ENCODE measurements at places on chromosomes 7 and 10. TPM values are rescaled to one million over a fixed set of nuclear protein-coding genes. Genes with fewer than 3 reads are reported as not detected.
A peak's percentile ranks its signal among the peaks of the same experiment; 100 is the strongest.

The KIF11 gene
- 12.5 TPM for polyA plus RNA-seq

- H3K4me1 ChIP-seq, result peaks cover 4% of the 10 kb centered on the region
- no peaks in the 10 kb centered on the region for H3K27me3 ChIP-seq
- DNase-seq, result no peak
- H3K36me3 ChIP-seq, result peaks cover 11% of the 10 kb centered on the region
- H3K4me3 ChIP-seq, result peak overlapping the region; percentile 75
- peak overlapping the region; percentile 93 for H3K27ac ChIP-seq
Observed at GRCh38 chr10:93701866-93702209, 554 bp downstream of the FRA10AC1 start.

DNA sequence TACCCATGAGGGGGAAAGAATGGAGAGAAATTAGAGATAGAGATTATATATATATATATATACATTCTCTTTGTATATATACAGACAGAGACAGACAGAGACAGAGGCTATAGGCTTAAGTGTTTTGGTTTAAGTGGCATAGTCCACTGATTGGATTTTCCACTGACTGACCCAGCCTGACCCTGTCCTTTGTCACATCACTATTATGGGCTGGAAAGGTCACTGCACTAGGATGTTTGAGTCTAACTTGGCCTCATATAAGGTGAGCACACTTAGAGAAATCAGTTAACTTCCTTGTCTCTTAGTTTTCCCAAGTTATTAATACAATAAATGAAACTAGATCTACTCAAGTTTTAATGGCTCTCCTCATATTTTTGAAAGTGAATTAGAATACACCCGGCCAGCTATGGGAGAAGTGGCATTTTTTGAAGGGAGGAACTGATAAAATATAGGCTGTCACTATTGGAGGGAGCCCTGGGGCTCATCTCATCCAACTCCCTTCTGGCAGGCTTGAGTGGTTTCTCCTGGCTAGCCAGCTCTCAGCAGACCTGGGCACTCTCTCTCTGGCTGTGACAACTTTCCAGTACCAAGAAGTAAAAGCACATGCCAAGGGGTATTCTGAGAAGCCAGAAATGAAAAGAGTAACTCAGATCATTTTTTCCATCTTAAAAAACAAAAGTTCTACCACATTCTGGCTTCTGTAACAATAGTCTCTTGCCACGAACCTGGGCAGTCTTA, 455.6 kb upstream of the ANKRD30A start:
- no peaks in the 10 kb centered on the region for H3K36me3 ChIP-seq
- no peaks in the 10 kb centered on the region for H3K27me3 ChIP-seq
- H3K4me1 ChIP-seq, result no peaks in the 10 kb centered on the region
- no peak overlapping the region for H3K27ac ChIP-seq
- no peak overlapping the region for H3K4me3 ChIP-seq

DNA sequence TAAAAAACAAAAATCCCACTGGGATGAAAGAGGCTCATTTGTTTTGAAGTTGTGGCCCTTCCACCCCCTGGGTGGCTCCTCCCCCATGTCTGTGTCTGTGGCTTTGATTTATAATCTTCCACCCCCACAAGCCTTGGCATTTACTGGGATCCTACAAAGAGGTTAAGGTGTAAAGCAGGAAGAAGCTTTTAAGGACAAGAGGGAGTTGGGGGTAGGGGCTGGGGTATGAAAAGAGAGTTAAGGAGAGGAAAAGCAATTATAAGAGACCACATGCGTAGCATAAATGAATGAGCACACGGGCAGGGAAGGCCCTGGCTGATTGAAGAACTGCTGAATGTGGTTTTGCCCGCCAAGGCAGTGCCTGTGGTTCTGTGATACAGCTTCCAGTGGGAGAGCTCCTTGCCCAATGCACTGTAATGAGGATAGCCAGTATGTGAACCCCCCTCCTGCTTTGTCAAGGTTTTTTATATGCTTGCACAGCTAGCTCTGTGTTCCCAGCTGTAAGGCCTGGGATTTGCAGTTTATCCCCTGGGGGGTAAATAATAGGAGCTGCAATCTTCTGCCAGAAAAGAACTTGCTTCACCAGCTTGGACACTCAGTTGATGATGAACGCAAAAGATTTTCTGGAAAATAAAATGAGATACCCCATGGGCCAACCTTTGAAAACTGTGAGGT, 34.7 kb upstream of the KMT2E start:
- DNase-seq, result no peak
- H3K36me3 ChIP-seq, result no peaks in the 10 kb centered on the region
- peaks cover 23% of the 10 kb centered on the region for H3K4me1 ChIP-seq
- H3K27me3 ChIP-seq, result no peaks in the 10 kb centered on the region

- DNase-seq, result no peak
- no peaks in the 10 kb centered on the region for H3K27me3 ChIP-seq
- no peak overlapping the region for H3K27ac ChIP-seq
- H3K36me3 ChIP-seq, result peaks cover 33% of the 10 kb centered on the region
- H3K4me3 ChIP-seq, result no peak overlapping the region
- H3K4me1 ChIP-seq, result no peaks in the 10 kb centered on the region
Observed at GRCh38 chr10:104317269-104317710, 21.0 kb downstream of the ITPRIP start.

GRCh38 chr7:142516038-142516501, 233.2 kb upstream of the PRSS1 start:
- no peak overlapping the region for H3K4me3 ChIP-seq
- no peaks in the 10 kb centered on the region for H3K4me1 ChIP-seq
- DNase-seq, result peak; percentile 56
- no peaks in the 10 kb centered on the region for H3K27me3 ChIP-seq
- H3K36me3 ChIP-seq, result no peaks in the 10 kb centered on the region

The SLIT1 gene
- 1.6 TPM for polyA plus RNA-seq

The UPK3BL2 gene
- 17.0 TPM for polyA plus RNA-seq

- DNase-seq, result no peak
- H3K27me3 ChIP-seq, result no peaks in the 10 kb centered on the region
- H3K4me3 ChIP-seq, result no peak overlapping the region
- peaks cover 6% of the 10 kb centered on the region for H3K4me1 ChIP-seq
- no peaks in the 10 kb centered on the region for H3K36me3 ChIP-seq
- H3K27ac ChIP-seq, result no peak overlapping the region
Observed at GRCh38 chr7:84412161-84412969, 217.8 kb upstream of the SEMA3A start.

The GDF2 gene
- not detected for polyA plus RNA-seq

The GIMAP2 gene
- 9.3 TPM for polyA plus RNA-seq

Data from large intestine (tissue), 12 donors.